ENCODE measurements at places on chromosomes 3 and 15.
A peak's percentile ranks its signal among the peaks of the same experiment; 100 is the strongest.

- ATAC-seq, result peak; percentile 90
Measured at GRCh38 chr3:186588632-186589031, 18.1 kb downstream of the DNAJB11 start.

- ATAC-seq, result peak; percentile 82
Measured at GRCh38 chr3:11060500-11061251, 68.1 kb downstream of the SLC6A1 start.

DNA sequence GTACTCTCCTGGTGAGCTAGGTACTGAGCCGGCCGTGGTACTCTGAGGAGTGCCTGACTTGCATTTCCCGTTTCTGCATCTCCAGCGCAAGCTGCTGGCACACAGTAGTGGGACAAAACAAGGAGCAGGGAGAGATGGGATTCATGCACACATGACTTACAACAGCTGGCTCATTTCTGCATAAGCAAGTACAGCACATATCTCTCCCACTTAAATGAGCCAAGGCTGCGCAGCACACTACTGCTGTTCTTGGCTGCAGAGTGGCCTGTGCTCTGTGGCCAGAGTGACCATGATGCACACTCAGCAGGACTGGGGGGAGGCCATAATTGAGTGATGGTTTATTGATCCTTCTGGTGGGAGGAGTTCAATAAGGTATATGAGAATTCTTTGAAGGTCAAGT is 59.2 kb upstream of the ABHD17C start:
- ATAC-seq, result no peak

DNA sequence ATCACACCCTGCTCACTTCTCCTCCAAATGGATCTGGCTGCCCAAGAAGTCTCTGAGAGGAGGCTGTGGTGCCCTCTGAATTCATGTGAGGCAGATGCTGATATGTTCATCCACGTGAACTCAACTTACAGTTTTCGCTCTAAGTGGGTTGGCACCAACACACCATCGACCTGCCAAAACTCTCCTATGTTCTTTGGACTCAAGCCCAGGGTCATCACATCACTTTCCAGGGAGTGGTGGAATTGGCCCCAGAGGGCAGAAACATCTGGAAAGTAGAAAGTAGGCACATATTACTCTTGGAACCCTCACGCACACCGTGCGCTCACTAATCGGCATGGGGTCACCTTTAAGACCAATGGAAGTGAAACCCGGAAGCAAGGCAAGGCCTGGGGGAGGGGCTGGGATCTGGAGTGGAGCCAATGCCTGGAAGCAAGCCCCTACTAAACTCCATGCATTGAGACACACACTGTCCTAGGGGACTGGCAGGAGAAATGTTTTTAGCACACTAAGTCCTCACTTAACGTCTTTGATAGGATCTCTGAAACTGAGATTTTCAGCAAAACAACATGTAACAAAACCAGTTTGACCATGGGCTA is 41.4 kb downstream of the SSUH2 start:
- ATAC-seq, result peak; percentile 48

DNA sequence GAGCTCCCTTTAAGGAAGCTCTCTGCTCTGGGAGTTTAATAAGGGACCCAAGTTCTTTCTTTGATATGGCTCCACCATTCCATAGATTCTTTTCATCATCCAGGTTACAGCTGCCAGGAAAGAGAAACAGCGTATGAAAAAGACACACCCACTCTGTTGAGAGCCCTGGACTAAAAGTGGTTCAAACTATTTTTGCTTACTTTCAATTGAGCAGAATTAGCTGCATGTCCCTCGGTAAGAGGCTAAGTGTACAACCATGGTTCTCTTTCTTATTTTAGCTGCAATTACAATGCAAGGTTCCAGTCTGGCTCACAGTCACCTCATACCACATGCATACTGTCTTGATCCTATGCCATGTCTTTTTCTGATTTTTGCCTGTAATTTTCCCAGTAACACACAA is 1288.3 kb downstream of the NSUN3 start:
- no peak for ATAC-seq

GRCh38 chr3:146499701-146500100 is 30.3 kb upstream of the PLSCR2 start:
- ATAC-seq, result no peak

DNA sequence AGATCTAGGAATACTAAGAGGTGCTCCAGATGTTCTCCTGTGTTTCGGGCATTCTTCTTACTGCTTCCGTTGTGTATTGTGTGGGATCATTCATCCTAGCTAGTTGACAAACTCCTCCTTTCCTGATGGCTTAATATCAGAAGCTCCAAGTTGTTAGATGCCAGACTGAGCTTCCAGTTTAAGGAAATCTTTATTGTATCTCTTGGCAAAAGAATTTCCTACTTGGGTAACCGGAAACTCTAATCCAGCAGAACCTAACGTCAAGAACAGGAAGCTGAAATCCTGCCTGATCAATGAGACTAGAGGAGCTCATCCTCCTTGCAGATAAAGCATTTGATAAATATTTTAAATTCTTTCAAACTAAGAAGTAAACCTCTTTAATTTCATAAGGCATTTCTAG is 27.7 kb upstream of the MYH15 start:
- ATAC-seq, result no peak

GRCh38 chr15:46677491-46677890 is 1039.8 kb upstream of the SEMA6D start:
- no peak for ATAC-seq

- ATAC-seq, result no peak
Measured at GRCh38 chr3:14343338-14344112, 58.9 kb upstream of the SLC6A6 start.

DNA sequence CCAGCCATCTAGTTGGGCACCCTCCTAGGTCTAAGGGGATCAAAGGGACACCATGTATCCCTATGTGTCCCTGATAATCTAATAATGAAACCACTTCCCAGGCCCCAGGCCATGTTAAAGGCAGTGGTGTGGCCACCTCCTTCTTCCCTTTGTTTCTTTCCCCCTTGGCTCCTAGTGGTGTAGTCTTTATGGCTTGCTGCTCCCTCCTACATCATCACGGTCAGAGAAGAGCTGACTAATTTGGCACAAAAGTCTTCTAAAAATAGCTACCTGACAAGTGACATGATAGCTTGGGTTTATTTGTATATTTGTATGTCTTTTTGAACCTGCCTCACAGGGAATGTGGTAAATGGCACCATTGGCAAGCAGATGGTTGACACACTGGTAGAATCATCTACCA is 131.0 kb upstream of the CHRM5 start:
- ATAC-seq, result no peak

GRCh38 chr3:64166584-64167162 is 58.6 kb downstream of the PRICKLE2 start:
- no peak for ATAC-seq

DNA sequence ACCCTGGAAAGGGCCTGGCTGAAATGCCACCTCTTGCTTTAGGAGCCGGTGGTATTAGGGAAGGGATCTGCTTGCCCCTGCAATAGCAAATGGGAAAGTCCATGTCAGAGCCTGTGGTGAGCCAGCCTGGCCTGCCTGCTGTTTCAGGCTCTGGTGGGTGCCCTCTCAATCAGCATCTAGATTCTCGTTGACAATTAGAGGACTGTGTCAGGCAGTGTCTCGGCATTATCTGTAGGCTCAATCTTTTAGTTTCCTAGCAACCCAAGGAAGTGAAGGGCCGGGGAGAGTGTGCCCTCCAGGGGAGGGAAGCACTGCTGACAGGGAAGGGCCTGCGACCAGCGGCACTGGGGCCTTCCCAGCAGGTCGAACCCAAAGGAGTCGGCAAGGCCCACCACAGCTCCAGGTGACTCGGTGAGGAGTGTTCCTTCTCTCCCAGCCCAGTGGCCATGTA is 42.1 kb downstream of the TLE3 start:
- no peak for ATAC-seq

GRCh38 chr3:43996379-43997301 is 245.0 kb upstream of the TOPAZ1 start:
- no peak for ATAC-seq

DNA sequence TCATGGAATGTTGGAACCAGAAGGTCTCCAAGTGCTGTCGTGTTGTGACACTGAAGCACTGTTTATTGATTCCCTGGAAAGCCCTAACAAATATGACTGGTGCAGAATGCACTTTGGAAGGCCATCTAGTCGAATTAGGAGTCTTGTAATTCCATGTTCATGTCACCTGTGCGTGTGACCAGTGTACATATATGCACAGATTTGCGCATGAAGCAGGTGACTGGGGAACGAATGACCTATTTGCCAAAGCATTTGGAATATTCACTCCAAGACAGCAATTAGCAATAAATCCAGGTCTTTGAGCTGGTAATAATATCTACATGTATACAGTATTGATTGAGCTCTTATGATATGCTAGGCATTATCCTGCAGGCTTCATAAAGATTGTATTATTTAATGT is 177.5 kb upstream of the PFN2 start:
- ATAC-seq, result no peak

GRCh38 chr3:186925826-186926225 is 4.5 kb upstream of the ST6GAL1 start:
- no peak for ATAC-seq

GRCh38 chr15:70276401-70276800 is 178.7 kb upstream of the TLE3 start:
- ATAC-seq, result no peak

DNA sequence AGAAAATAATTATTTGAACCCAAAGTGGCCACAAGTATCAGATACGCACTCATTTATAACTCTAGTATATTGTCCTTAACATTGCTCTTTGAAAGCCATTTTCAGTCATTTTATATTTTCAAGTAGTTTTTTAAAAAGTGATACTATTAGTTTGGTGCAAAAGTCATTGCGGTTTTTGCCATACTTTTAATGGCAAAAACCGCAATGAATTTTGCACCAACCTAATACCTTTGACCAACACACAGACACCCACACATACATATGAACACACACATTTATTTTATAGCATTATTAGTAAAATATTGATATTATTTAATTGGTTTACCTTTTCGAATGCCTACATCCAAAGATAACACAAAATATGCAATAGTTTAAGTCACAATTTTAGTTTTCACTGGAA is 154.3 kb downstream of the EPHA3 start:
- ATAC-seq, result no peak

GRCh38 chr15:98518823-98519561 is 129.3 kb upstream of the IGF1R start:
- ATAC-seq, result peak; percentile 72

GRCh38 chr3:69174871-69175737 is 52.7 kb upstream of the LMOD3 start:
- no peak for ATAC-seq

DNA sequence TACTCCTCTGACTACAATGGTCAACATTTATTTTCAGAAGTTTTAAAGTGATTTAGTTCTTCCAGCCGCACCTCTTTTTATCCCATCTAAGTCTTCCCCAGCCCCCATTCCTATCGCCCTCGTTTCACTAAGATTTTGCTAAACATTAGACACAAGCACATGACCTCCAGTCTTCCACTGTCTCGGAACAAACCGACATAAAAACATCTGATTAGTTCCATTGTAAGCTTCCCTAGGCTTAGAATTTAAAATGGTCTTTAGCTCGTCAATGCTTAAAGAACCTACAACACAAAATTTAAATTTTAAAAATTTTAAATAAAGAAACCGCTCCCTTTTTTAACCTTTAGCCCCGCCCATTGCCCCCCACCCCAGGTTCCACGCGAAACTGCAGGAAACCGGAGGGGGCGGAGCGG is 284 bp upstream of the TSC22D2 start:
- no peak for ATAC-seq

DNA sequence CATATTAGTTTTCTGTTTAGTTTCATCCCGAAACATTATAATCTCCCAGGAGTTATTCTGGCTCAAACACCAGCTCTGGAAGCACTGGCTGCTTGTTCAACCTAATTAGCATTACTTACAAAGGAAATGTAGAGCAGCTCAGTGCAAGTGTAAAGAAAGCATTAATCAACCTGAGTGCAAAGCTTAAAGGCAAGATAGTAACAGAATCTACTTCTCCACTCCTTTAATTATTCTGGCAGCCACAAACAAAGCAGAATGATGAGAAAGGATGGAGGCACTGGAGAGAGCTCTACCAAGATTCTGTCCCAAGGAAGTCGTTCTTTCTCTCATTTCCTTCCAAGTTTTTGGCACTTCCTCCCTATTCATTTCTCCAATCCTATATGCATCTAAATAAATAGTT is 1384.0 kb downstream of the ZPLD1 start:
- ATAC-seq, result no peak

- ATAC-seq, result peak; percentile 73
Measured at GRCh38 chr15:98682992-98683701, 34.8 kb downstream of the IGF1R start.

DNA sequence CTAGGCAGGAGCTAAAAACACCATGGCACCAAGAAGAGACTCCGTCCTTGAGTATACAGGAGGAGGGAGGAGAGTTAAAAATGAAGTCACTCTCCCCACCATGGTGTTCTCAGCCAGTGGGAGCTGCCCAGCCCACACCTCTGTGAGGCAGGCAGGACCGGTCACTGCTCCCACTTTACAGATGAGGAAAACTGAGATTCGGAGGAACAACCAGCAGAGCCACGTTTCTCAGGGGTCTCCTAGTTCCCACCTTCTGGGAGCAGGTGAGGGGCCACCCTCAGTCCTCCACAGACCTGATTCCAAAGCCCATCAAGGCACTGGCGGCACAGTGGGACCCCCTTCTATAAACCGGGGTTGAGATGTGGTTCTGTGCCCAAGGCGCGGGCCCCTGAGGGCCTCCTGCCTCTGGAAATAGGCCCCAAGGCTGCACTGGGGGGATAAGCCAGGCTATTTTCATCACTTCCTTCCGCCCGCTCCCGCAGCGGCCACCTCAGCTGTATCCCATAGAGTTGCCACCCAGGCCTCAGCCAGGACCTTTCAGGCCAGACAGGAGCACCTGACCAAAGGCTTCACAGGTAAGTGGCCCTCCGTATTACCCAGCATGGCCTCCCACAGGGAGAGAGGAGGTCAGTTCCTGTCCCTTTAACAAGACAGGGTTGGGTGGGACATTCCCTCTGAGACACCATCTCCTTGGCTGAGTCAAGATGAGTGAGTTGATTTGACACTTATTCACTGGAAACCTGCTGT is at the start of gene GP9:
Gene GP9 (plus strand): TSS at position 504 of the 747 bp plus-strand sequence. CDS start 961 bp downstream, outside the sequence.
- no peak for ATAC-seq

DNA sequence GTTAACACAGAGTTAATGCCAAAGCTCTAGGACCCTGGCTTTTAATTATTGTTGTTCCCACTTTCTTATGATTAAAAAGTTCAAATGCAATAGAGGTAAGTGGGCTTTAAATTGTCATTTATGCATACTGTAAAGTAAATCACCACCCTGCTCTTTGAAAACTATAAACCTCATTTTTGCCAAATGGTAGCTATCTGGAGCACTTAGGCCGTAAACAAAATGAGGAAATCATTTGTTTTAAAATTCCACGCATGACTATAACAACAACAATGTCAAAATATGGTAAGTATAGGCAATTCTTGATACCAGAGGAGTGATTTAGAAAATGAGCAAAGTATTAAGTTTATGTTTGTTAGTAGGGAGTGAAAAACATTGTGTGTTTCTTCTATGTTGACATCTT is 1.8 kb downstream of the UNC13C start:
- ATAC-seq, result no peak

- ATAC-seq, result peak; percentile 94
Measured at GRCh38 chr3:100113723-100114412, 433 bp downstream of the FILIP1L start.

GRCh38 chr3:165389653-165390052 is 193.5 kb upstream of the SLITRK3 start:
- no peak for ATAC-seq

GRCh38 chr3:71397046-71397445 is 186.5 kb downstream of the FOXP1 start:
- ATAC-seq, result peak; percentile 50

- peak; percentile 53 for ATAC-seq
Measured at GRCh38 chr15:73965758-73966113, 26.4 kb downstream of the STOML1 start.

GRCh38 chr15:85646538-85647091 is 148.1 kb downstream of the KLHL25 start:
- peak; percentile 42 for ATAC-seq

GRCh38 chr3:196141052-196141865 is 59.4 kb upstream of the TFRC start:
- no peak for ATAC-seq
